ENCODE measurements at places on chromosomes 7 and 10.
A peak's percentile ranks its signal among the peaks of the same experiment; 100 is the strongest.

- DNase-seq = no peak
Measured at GRCh38 chr10:49118430-49119074, 3.2 kb upstream of the VSTM4 start.

DNA sequence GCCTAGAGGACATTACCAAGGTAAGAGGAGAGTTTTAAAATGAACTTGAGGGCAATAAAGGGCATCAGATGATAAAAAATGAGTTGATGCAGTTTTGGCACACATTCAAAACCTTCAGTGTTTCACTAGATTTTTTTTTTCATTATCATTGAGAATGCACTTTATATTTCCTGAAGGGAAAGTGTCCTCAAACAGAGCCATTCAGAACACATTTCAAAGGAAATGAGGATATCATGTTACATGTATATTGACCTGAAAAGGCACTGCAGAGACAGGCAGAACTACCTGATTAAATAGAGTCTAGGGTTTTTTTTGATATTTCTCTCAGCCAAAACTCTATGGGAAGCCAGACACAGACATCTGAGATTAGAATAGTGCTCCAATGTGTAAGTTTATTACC lies 454.0 kb downstream of the NEBL start:
- no peak for DNase-seq

- DNase-seq = no peak
Measured at GRCh38 chr7:87966271-87966670, 32.2 kb downstream of the ADAM22 start.

GRCh38 chr7:36070230-36070629 lies 82.8 kb upstream of the EEPD1 start:
- DNase-seq = no peak

DNA sequence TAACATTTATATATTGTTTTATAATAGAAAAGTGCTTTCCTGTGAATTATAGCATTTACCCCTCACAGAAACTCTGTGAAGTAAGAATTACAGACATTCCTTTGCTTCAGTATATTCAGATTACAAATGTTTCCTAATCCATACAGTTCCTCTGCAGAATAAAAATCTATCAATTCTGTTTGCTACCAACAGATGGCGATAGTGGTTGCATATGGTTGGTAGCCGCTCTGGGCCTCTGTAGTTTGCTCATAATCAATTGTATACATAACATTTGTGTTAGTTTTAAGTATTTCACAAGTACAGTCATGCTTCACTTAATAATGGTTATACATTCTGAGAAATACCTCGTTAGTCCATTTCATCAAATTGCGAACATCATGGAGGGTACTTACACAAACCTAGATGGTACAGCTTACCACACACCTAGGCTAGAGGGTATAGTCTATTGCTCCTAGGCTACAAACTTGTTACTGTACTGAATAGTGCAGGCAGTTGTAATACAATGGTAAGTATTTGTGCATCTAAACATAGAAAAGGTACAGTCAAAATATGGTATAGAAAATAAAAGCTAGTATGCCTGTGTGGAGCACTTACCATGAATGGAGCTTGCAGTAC lies 94.4 kb upstream of the STEAP4 start:
- DNase-seq = no peak

- peak; percentile 92 for DNase-seq
Measured at GRCh38 chr10:69895759-69896158, 94.1 kb downstream of the COL13A1 start.

- DNase-seq = peak; percentile 81
Measured at GRCh38 chr10:21525367-21526187, at the start of gene SKIDA1. Gene SKIDA1 (minus strand): TSS chr10:21525682. CDS start chr10:21517822, 7,860 bp downstream.

DNA sequence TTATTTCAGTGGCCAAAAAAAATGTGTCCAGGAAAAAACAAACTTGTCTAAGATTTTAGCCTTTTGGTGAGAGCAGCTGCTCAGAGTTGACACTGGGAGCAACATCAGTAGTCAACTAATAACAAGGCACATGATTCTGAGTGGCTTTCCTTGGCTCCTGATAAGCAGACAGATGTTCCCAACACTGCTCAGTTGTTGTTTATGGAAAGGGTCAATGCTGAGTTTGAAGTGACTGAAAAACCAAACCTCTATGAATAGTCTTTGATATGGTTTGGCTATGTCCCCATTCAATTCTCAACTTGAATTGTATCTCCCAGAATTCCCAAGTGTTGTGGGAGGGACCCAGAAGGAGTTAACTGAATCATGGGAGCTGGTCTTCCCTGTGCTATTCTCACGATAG lies 12.3 kb downstream of the DYDC1 start:
- DNase-seq = no peak

GRCh38 chr7:153354071-153354470 lies 594.5 kb downstream of the ACTR3B start:
- no peak for DNase-seq
